Stimulated activated CD8-positive, alpha-beta memory T cell treated with anti-CD3 and anti-CD28 coated beads, Interleukin-2, amount 100 ng/mL, for 1 hour (primary cell): ENCODE measurements at places on chromosomes 1 and 21.

- no peak for DNase-seq
These were observed 39.0 kb downstream of the GALNT2 start for GRCh38 chr1:230105754-230106625.

GRCh38 chr1:3431266-3431665, 23.2 kb upstream of the ARHGEF16 start:
- no peak for DNase-seq

- no peak for DNase-seq
These were observed 101.0 kb downstream of the KIF26B start for GRCh38 chr1:245255783-245256182.

DNA sequence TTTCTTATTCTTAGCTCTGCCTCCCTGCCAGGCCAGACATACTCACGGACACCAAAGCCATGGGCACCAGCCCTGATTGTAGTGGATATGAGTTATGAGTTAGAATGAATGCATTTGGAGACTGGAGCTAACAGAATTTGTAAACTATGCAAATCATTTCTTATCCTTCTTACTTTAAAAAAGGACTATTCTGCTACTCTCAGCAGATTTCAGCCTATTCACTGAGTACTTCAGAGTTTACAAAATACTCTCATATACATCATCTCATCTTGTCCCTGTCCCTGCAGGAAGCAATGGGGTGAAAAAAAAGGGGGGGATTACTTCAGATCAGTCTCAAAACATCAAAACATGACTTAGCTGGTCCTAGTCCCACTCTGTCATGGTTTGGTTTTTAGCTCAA, 541.4 kb upstream of the PLXNA2 start:
- no peak for DNase-seq

- DNase-seq = no peak
These were observed 354.4 kb downstream of the BRINP2 start for GRCh38 chr1:177525176-177525575.

DNA sequence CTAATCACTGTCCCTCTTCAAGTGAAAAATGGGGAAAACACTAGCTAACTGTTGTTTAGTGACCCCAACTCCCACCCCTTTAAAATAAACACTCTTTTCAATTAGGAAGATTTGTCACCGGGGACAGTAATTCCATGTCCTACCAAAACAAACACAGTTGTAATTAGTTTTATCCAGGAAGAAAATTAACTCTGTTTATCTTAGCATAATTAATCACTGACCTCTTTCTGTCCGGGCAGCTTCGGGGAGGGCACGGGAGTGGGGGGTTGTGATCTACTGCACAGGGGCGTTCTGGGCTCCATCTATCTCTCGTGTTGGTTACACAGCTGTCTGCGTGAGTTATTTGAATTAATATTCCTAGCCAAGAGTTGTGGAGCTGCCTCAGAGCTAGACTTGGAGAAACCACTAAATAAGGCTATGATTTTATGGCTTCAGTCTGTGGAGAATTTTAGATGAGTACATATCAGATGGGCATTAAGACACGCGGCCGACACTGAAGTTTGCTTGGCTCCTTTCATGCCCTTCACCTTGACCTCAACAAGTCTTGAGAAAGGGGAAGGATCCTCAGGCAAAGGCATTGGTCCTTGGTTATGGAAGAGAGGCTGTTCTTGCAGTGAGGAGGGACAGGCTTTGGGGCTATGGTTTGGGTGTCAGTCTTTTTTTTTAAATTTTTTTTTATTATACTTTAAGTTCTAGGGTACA, 102.0 kb upstream of the TRABD2B start:
- no peak for DNase-seq

DNA sequence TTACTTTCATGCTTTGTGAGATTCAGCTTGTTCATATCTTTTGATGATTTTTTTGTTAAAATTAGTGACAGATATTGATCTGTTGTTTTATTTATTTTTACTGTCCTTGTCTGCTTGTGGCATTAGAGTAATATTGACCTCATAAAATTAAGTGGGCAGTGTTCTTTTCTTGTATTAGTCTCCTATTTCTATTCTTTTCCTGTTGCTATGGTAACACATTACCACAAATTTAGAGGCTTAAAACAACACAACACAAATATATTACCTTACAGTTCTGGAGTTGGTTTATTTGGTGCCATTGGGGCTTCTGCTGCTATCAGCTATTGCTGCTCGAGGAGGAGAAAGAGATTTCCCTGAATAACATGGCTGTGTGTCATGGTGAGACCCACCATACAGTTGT, 135.7 kb downstream of the C1orf94 start:
- DNase-seq = no peak

DNA sequence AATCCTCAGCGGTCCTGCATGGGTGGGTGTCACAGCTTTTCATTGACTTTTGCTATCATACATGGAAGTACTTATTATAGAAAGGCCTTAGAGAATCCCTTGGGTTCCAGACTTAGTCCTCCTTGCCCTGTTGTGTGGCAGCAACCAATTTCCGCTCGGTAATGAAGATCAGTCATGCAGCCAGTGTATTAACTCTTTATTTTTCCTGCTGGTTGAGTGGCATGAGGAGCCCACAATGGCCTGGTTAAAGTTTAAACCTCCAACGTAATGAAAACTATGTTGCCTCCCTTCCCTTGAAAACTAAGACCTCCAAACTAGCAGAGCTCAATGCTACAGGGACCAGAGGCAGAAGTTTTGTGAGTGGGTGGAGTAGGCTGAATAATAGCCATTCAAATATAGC, 20.0 kb downstream of the CITED4 start:
- DNase-seq = no peak

GRCh38 chr1:19762175-19762779, 37.4 kb downstream of the TMCO4 start:
- DNase-seq = no peak

DNA sequence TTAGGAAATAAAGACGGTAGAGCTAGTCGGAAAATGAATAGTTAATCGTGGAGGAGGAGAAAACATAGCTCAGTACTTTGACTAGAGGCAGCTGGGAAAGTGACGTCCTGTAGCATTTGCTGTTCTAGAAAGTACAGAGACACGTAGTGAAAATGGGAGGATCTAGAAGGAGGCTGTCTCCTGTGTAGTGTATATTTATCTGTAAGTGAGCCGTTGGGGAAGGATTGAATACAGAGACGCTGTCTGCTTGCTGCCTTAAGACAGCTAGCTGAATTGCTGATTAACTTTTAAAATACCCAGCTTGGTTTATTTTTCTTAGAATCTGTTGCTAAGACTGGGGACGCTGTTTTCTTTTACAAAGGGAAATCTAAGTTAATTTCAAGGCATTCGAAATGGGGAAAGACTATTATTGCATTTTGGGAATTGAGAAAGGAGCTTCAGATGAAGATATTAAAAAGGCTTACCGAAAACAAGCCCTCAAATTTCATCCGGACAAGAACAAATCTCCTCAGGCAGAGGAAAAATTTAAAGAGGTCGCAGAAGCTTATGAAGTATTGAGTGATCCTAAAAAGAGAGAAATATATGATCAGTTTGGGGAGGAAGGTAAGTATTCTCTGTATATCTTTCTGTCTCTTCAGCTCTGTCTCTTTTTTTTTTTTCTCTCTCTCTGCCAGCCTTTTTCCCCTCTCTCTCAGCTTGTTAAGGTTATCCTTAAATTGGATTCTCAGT, at the start of gene DNAJB4:
DNAJB4 (plus strand) TSS at position 221 of the 729 bp plus-strand sequence; CDS start at position 393, 172 bp downstream.
- peak; percentile 9 for DNase-seq

DNA sequence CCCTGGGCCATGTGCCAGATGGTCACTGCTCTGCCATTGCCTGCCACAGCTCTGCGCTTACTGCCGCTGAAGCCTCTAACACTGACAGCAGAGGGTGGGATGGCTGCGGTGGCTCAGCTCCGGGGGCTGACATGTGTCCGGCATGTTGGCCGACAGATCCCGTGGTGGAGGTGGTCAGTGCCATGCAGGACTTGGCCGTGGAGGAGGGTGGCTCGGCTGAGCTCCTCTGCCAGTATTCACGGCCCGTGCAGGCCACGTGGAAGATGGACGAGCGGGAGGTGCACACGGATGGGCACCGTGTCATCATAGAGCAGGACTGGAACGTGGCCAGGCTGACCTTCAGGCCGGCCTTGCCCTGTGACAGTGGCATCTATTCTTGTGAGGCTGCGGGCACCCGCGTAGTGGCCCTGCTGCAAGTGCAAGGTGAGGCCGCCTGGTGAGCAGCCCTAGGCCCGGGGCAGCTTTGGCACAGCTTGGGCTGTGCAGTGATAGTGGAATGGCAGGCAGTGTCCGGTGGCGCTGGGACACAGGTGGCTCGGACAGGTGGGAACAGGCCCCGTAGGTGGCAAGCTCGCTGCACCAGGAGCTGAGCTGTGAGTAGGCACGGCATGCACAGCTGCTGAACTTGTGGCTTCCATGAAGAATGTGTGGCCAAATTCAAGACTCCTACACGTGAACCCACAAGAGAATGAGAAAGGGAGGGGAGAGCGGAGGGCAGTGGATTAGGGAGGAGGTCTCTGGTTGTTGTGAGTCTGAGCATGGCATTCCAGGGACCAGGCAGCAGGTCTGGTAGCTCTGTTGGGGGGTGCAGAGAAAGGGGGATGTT, 91.8 kb downstream of the TRIM11 start:
- DNase-seq = no peak

- no peak for DNase-seq
These were observed 26.1 kb upstream of the SLAMF6 start for GRCh38 chr1:160548960-160549664.

DNA sequence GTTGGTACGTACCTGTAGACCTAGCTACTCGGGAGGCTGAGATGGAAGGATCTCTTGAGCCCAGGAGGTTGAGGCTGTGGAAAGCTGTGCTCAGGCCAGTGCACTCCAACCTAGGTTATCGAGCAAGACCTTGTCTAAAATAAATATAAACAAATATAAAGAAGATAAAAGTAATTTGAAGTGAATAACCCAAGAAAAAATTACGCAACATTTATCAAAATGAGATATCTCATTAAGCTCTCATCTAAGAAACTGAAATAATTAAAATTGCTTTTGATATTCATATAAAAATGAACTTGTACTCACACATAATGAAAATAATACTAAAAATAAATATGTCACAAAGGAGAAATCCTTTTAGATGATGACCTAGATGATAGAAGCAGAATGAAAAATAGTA, 647.1 kb upstream of the NCAM2 start:
- DNase-seq = no peak
